Peyer's patch (tissue), 4 donors: ENCODE measurements at places on chromosomes 7 and 10.

GRCh38 chr10:110672580-110672919 is 28.4 kb downstream of the RBM20 start:
- DNase-seq: no peak

DNA sequence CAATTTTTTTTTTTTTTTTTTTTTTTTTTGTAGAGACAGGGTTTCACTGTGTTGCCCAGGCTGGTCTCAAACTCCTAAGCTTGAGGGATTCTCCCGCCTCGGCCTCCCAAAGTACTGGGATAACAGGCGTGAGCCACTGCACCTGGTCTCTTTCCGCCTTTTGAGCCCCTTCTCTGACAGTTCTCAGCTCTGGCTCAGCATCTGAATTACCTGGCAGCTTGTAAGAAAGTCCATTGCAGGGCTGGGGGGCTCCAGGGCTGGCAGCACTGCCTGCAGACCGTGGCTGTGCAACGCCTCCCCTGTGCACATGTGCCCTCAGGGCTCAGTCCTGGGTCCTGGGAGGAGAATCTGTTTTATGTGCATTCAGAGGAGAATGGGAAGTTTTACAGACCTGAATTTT is 37.6 kb downstream of the VWA2 start:
- DNase-seq: no peak

DNA sequence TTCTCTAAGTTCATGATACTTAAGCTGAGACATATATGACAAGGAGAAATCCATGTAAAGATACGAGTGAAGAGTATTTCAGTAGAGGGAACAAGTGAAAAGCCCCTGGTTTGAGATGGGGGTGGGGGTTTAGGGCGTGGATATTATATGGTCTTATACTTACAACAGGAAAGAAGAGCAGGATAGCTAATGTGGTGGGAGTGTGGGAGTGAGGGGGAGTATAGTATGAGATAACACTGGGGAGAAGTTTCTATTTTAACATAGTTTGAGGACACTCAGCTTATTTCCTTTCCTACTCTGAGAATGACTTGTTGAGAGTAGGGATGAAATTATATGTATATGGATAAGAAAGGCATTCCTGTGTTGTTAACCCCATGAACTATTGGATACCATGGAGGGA is 36.5 kb downstream of the MCU start:
- DNase-seq: no peak

DNA sequence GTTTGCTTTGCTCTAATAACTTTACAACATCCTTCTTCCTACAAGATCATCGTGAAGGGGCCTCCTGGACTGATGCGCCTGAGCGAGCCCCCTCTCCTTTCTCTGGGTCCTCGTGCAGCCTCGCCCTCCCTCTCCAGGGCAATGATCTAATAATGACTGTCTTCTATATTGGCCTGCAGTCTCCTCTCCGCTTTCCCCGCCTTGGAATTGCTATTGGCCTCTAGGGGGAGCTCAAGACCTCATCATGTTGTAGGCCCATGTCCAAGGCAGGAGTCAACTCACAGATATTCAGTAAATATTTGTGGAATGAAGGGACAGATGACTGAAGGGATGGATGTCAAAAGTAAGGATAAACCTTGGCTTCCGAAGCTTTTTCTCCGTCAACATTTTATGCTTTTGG is 1180.3 kb downstream of the TYW1 start:
- DNase-seq: peak; percentile 53

- peak; percentile 78 for DNase-seq
Observed at GRCh38 chr10:1043532-1043995, 5.4 kb downstream of the IDI1 start.

- no peak for DNase-seq
Observed at GRCh38 chr10:118732245-118733165, 22.3 kb downstream of the CACUL1 start.
